Neural progenitor cell (in vitro differentiated cells): ENCODE measurements at places on chromosomes 6 and 20.

GRCh38 chr6:107275330-107275865 lies 160.1 kb upstream of the BEND3 start:
- no peaks in the 10 kb centered on the region for H3K36me3 ChIP-seq
- H3K4me3 ChIP-seq: no peak overlapping the region
- H3K27ac ChIP-seq: no peak overlapping the region
- H3K4me1 ChIP-seq: no peaks in the 10 kb centered on the region
- no peak for DNase-seq

DNA sequence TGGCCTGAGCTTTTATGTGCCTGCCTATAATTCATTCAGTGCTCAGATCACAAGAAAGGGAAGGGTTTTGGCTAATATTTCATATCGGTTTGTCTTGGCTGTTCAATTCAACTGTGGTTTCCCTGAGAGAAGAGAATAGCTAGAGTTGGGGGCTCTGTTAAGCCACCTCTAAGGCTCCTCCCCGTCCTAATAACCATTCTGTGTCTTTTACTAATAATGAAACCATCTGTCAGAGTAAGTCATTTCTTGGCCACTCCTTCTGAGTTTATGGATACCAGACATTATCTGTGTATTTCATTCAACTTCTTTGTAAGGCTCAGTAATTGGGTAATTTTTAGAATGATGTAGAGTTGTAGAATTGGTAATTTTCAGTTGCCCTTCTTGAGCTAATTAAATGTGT lies 5.2 kb downstream of the STX11 start:
- no peak overlapping the region for H3K27ac ChIP-seq
- H3K27me3 ChIP-seq: peaks cover 30% of the 10 kb centered on the region
- peaks cover 19% of the 10 kb centered on the region for H3K4me1 ChIP-seq
- no peak overlapping the region for H3K4me3 ChIP-seq
- H3K36me3 ChIP-seq: no peaks in the 10 kb centered on the region

- no peaks in the 10 kb centered on the region for H3K27me3 ChIP-seq
- DNase-seq: no peak
- H3K36me3 ChIP-seq: no peaks in the 10 kb centered on the region
- peaks cover 8% of the 10 kb centered on the region for H3K4me1 ChIP-seq
- H3K27ac ChIP-seq: no peak overlapping the region
These were observed 234.9 kb downstream of the BCKDHB start for GRCh38 chr6:80341330-80341729.

DNA sequence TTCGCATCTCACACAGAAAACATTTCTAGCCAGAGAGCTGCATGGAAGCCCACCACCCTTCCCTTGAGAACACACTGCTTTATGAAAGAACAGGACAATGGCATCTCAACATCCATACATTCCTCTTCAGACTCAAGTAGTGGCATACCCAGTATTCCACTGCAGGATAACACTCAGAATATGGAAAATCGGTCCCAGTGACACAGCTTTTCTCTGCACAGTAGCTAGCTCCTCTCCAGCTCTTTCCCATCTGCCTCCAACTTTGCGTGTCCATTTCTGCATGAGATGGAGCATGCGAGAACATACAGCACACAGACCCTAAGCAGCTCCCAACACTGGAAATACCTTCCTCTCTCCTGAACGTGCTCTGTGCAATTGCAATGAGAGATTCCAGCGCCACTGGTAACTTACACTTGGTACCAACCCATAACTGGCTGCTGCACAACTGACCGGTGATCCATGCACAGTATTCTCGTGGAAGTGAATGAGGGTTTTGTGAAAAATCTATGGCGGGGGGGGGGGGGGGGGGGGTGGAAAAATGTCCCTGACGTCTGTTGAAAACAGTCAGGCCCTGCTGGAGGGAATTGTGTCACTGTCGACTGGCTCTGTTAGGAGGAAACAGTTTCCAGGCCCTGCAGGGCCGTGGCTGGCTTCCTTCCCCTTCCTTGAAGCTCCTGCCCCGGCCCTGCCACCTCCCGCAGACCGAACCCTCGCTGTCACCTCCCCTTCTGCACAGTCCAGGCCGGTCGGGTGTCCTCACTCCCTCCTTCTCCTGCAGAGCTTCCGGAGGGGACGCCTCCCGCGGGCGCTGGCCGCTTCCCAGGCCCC lies 265.9 kb upstream of the QKI start:
- peaks cover 24% of the 10 kb centered on the region for H3K4me1 ChIP-seq
- no peak overlapping the region for H3K4me3 ChIP-seq
- no peak for DNase-seq
- no peaks in the 10 kb centered on the region for H3K36me3 ChIP-seq
- H3K27ac ChIP-seq: no peak overlapping the region

GRCh38 chr6:76633259-76633658 lies 560.8 kb upstream of the IMPG1 start:
- peak; percentile 47 for DNase-seq
- no peaks in the 10 kb centered on the region for H3K4me1 ChIP-seq

DNA sequence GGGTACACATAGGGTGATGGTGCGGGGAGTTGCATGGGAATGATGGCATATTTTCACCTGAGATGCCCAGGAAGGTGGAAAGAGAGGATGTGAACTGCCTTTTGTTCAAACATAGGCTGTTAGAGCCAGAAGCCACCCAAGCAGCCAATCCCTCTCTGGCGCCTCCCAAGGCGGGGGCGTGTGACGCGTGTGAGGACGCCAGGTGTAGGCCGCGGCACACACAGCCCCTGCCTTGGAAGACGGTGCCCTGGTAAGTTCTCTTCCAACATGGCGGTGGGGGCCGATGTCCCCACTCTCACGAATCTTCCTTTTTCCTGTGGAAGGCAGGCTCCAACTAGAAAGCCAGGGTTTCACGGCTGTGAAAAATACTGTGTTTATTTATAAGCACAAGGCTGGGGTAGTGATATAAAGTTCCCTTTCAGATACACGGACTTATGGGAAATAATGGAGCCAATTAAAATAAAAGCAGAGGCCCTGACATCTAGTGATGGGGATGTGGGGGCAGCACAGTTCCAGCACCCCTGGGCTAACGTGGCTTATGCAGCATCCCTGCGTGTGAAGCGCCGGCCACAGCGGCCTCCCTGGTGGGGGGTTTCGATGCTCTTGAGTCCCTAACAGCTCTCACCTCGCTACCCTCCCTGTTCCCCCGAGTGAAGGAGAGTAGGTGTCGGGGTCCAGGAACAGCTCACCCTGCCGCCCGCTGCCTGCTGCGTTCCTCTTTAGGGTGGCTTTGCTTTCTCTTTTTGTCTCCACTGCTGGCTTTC lies 28.3 kb downstream of the CDH4 start:
- no peaks in the 10 kb centered on the region for H3K36me3 ChIP-seq
- no peaks in the 10 kb centered on the region for H3K4me1 ChIP-seq
- H3K27ac ChIP-seq: no peak overlapping the region
- no peak overlapping the region for H3K4me3 ChIP-seq
- DNase-seq: no peak
- H3K27me3 ChIP-seq: no peaks in the 10 kb centered on the region

DNA sequence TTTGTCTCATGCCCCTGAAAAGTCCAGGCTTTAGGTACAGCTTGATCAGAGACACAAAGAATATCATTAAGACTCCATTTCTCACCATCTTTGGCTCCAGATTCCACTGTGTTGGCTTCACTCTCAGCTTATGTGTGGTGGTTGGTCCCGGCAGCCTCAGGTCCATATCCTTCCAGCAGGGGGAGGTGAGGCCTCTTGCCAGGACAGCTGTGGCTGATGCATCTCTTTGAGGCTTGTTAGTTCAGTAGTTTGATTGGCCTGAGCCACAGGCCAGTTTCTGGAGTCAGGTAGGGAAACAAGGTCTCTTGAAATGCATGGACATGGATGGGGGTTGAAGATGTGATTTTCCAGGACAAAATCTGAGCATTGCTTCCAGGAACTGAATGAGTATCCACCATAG lies 62.4 kb downstream of the JAG1 start:
- H3K4me3 ChIP-seq: no peak overlapping the region
- no peaks in the 10 kb centered on the region for H3K27me3 ChIP-seq
- peak; percentile 75 for DNase-seq
- H3K27ac ChIP-seq: no peak overlapping the region
- H3K36me3 ChIP-seq: no peaks in the 10 kb centered on the region
- H3K4me1 ChIP-seq: no peaks in the 10 kb centered on the region

DNA sequence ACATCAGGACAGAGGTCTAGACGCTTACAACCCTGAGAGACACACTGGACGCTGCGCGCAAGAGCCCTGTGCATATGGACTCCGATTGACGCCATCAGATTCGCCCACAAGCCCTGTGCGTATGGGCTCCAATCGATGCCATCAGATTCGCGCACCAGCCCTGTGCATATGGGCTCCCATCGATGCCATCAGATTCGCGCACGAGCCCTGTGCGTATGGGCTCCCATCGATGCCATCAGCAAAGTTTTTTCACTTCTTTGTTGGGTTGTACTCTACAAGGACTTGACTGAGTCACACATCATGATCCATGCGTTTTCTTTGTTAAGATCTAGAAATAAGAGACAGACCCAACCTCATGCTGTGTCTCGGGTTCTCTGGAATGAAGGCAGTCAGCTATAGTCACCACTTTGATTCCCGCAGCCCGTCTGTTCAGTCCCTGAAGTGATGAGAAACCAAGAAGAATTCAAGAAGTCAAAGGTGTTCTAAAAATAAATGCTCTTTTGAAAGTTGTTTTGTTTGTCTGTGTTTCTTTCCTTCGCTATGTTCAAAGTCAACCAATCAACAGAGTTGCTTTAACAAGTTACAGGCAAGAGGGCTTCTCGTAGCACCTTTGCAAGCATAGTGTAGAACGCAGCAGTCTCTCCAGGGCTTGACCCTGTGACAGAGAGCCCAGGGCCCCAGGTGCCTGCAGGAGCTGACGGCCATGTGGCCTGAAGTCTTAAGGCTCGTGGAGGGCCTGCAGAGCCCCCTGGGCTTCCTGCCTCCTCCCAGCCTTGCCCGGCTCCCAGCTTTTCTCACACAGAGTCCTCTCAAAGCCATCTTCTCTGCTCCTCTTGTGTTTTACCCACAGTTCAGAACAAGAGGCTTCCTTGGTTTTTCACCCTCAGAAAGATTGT lies 7.9 kb downstream of the RPS6KA2 start:
- H3K27ac ChIP-seq: no peak overlapping the region
- no peaks in the 10 kb centered on the region for H3K36me3 ChIP-seq
- no peaks in the 10 kb centered on the region for H3K27me3 ChIP-seq
- DNase-seq: no peak
- peaks cover 7% of the 10 kb centered on the region for H3K4me1 ChIP-seq

GRCh38 chr6:56963793-56964192 lies 8.9 kb downstream of the BEND6 start:
- peaks cover 4% of the 10 kb centered on the region for H3K4me1 ChIP-seq
- DNase-seq: no peak
- no peaks in the 10 kb centered on the region for H3K36me3 ChIP-seq
- no peak overlapping the region for H3K27ac ChIP-seq
- H3K4me3 ChIP-seq: no peak overlapping the region

DNA sequence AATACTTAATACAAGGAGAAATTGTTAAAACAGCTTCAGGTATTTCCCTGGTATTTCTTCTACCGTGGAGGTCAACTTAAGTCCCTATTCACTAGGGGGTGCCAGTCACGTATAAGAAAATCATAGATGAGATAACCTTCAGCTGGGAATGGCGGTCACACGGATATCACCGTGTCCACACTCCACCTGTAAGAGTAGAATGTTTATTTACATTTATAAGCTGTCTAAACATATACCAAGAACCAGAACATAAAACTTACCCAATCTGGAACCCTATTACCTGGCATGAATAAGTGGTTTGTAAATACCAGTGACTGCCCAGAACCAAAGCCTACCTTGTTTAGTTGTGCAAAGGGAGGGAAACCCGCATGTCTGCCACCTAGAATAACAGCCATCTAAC lies 1.9 kb upstream of the ELOVL4 start:
- H3K4me3 ChIP-seq: no peak overlapping the region
- H3K4me1 ChIP-seq: peaks cover 10% of the 10 kb centered on the region
- H3K27ac ChIP-seq: no peak overlapping the region

- no peaks in the 10 kb centered on the region for H3K4me1 ChIP-seq
- no peak overlapping the region for H3K27ac ChIP-seq
- no peaks in the 10 kb centered on the region for H3K36me3 ChIP-seq
These were observed 1.2 kb upstream of the CALHM6 start for GRCh38 chr6:116459927-116460326.
